ENCODE measurements at places on chromosomes 6 and 20.

DNA sequence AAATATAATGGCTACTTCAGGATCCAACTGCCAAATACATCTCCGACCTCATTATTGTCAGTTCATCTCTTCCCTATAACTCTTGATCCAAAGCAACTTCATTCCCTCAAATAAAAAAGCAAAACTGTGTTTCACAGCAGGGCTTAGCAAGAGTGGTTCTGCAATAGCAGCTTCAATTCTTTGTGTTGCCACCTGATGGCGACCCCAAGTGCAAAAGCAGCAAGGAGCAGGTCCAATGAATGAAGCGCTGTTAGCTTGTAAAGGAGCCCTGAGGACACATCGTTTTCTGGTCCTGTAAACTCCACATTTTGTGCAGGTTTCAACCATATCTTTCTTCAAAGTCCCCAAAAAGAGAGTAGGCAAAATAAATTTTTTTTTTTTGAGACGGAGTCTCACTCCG lies 19.6 kb downstream of the RTN4IP1 start:
- peak; percentile 32 for DNase-seq

DNA sequence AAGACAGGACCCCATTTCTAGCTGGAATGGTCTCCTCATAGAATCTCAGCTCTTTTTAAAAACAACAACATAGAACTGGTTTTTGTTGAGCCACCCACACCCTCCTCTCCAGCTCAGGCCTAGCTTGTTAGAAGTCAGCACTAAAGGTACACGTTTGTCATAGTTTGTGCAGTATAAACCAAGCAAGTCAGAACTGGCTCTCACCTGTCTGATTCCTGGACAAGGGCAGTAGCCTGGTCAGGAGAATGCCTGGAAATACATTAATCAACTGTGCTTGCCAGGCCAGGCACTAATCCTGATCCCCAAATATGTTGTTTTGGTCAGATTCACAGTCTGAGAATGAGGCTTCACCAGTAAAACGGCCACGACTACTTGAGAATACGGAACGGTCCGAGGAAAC lies 296.7 kb downstream of the ZFAND3 start:
- no peak for DNase-seq

- no peak for DNase-seq
Observed at GRCh38 chr6:14451594-14452374, 334.2 kb downstream of the CD83 start.

DNA sequence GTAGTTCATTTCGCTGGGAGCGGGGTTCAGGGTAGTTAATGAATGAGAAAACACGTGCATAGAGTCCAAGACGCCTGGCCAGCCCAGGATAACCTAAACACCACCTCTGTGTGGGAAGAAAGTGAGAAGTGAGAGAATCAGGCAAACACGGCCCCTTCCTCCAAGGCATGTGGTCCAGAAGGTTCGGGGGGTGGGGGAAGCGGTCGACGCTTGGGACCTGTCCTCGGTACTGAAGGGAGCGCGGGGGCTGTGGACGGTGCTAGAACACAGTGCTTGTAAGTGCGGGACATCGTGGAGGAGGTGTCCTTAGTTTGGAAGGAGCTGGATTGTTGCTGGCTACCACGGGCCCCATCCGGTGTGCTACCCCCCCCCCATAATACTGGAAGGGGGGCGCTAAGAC lies 1.7 kb upstream of the VSTM2L start:
- peak; percentile 48 for DNase-seq

GRCh38 chr20:45318386-45318939 lies 10.4 kb upstream of the MATN4 start:
- DNase-seq = no peak

DNA sequence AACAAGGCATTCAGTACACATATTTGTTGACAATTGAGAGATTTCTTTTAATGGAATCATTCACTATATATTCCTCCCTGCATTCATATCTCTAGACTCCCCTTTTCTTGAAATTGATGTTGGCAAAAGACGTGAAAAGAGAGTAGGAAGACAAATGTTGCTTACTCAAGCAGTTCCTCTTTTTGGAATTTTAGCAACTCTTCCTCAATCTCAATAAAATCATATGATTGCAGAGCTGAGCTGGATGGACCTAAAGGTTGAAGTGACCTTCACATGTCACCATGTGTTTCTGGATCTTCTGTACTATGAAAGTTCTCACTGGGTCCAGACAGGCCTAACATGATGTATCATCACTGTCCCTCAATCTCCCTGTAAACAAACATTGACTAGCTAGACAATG lies 18.6 kb downstream of the ADGRF1 start:
- DNase-seq = no peak

- DNase-seq = peak; percentile 38
Observed at GRCh38 chr6:46888578-46888977, 33.2 kb downstream of the ADGRF5 start.

GRCh38 chr6:37202788-37203491 lies 33.0 kb downstream of the PIM1 start:
- no peak for DNase-seq

- DNase-seq = peak; percentile 19
Observed at GRCh38 chr6:108897371-108897770, 49.1 kb downstream of the ARMC2 start.

DNA sequence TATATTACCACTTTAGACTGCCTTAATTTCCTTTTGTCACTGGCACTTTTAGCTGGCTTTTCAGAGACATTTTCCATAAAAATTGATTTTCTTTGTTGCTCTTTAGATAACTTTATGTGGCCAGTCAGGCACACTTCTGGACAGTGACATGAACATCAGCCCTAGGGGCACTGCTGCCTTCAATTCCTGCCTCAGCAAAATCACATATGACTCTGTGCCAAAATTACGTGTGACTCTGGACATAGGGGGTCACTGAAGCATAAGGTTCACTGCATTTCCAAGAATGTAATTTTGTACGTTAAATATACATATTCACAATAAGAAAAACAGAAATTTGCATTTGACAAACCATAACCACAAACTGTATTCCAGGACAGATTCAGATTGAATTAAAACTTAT lies 66.5 kb downstream of the ESF1 start:
- DNase-seq = no peak

- no peak for DNase-seq
Observed at GRCh38 chr6:132865829-132866228, 51.5 kb downstream of the RPS12 start.

DNA sequence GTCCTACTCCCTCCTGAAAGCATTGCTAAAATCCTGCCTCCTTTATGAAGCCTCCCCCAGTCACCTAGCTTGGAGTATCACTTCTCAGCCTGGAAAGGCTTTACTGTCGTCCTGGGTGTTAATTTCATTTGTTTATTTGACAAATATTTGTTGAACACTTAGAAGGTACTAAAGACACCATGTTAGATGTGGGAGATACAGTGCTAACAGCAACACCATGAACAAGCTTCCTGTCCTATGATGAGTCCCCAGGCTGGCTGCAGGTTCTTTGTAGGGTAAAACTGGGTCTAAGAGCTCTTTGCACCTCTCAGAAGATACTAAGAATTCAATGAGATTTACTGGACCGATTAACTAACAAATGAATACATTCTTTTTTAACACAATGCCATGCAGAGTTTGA lies 109.2 kb upstream of the TMEM170B start:
- DNase-seq = peak; percentile 24

GRCh38 chr6:105824732-105825131 lies 261.4 kb upstream of the PRDM1 start:
- DNase-seq = peak; percentile 81

- no peak for DNase-seq
Observed at GRCh38 chr20:37896932-37897548, 5.9 kb upstream of the VSTM2L start.

GRCh38 chr6:122810189-122810588 lies 21.1 kb downstream of the SMPDL3A start:
- no peak for DNase-seq

- DNase-seq = peak; percentile 77
Observed at GRCh38 chr20:11001764-11002540, 328.2 kb upstream of the JAG1 start.

DNA sequence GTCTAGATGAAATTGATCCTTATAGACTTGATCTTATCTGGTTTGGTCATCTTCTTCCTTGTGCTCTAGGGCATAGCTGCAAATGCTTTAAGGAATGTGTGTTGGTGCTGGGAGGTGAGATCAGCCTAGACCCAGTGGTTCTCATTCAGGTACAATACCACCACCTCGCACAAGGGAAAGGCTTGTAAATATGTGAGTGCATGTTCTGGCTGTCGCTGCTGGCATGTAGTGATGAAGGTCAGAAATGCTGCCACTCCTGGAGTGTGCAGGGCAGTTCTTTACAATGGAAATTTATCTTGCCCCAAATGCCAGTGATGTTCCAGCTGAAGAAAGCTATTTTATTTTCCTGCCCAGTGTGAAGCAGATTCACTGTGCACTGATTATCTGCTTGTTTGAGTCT lies 900.9 kb downstream of the QKI start:
- no peak for DNase-seq

DNA sequence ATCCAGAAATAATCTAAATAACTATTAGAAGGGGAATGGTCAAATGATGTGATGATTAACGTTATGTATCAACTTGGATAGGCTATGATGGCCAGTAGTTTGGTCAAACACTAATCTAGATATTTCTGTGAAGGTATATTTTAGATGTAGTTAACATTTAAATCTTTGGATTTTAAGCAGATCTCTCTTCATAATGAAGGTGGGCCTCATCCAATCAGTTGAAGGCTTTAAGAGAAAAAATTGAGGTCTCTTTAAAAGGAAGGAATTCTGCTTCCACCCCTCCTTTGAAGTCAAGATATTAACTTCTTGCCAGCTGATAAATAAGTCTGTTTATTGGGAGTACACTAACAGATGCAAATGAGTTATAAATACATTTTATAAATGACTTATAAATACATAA lies 760.0 kb upstream of the SLC35B3 start:
- DNase-seq = no peak

- no peak for DNase-seq
Observed at GRCh38 chr6:69775585-69775849, 21.3 kb downstream of the LMBRD1 start.

DNA sequence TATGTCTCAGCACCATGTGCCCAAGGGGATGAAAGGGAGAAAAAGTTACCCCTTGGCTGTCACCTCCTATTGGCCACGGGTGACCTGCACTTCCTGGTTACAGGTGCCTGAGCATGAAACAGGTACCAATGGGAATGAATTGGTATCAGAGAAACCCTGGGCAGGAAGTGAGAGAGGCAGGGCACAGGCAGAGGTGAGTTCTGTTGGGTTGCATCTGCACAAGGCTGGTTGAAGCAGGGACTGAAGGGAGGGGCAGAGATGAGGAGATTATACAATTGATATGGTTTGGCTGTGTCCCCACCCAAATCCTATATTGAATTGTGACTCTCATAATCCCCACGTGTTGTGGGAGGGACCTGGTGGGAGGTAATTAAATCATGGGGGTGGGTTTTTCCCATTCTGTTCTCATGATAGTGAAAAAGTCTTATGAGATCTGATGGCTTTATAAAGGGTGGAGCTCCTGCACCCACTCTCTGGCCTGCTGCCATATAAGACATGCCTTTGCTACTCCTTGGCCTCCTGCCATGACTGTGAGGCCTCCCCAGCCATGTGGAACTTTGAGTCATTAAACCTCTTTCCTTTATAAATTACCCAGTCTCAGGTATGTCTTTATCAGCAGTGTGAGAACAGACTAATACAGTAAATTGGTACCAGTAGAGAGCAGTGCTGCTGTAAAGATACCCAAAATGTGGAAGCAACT lies 291.8 kb downstream of the LRFN2 start:
- DNase-seq = peak; percentile 8

- peak; percentile 22 for DNase-seq
Observed at GRCh38 chr6:21808551-21809242, 215.1 kb downstream of the SOX4 start.

GRCh38 chr6:38671885-38672467 lies 31.0 kb downstream of the GLO1 start:
- DNase-seq = peak; percentile 79

DNA sequence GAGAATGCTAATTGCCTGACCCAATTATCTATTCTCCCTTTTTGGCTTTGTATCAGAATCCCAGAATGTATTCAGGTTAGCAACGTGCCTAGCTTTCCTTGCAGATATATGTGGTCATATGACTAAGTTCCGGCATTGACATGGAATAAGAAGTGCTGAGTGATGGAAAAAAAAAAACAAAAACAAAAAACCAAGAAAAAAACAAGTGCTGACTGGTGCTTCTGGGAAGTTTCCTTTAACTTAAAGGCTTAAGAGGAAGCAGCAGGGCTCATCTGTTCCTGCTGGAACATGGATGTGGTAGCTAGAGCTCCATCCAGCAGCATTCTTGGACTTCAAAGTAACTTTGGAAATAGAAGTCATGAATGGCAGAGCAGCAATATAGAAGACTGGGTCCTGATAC lies 10.4 kb upstream of the RPF2 start:
- DNase-seq = no peak

DNA sequence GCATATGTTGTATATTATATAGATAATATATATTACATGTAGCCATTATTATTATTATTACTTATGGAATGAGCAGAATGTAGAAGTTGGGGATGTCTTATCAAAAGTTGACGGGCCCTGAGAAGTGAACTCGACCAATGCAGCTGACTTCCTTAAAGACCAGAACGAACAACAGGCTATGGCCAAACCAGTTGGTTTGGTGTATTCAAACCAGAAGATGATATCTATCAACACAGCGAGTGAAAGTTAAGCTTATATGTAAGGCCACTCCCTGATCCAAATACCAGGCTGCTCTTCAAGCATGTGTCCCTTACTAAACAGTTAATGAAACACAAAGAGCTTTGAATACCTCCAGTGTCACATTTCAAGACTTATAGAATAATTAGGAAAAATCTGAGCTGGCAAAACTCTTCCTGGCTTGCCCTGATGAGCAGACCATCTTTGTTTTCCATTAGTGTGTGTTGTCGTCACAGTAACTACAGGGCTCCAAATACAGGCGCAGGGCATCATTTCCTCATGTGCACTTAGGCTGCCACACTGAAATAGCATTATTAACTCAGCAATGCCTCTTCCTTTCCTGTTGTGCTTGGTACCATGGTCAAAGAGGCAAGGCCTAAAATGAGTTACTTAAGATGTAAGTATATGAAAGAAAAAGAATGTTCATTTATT lies 6.6 kb downstream of the FILIP1 start:
- no peak for DNase-seq

GRCh38 chr20:4252005-4252404 lies 236.6 kb upstream of the RNF24 start:
- DNase-seq = no peak

GRCh38 chr6:16883414-16883813 lies 122.2 kb upstream of the ATXN1 start:
- no peak for DNase-seq

GRCh38 chr6:13467216-13467600 lies 20.2 kb downstream of the GFOD1 start:
- DNase-seq = no peak

All from GM23248 (cell line).